Stimulated activated CD8-positive, alpha-beta memory T cell treated with anti-CD3 and anti-CD28 coated beads, Interleukin-4, amount 100 ng/mL, for 48 hours (primary cell): ENCODE measurements at places on chromosomes 11 and 22.

DNA sequence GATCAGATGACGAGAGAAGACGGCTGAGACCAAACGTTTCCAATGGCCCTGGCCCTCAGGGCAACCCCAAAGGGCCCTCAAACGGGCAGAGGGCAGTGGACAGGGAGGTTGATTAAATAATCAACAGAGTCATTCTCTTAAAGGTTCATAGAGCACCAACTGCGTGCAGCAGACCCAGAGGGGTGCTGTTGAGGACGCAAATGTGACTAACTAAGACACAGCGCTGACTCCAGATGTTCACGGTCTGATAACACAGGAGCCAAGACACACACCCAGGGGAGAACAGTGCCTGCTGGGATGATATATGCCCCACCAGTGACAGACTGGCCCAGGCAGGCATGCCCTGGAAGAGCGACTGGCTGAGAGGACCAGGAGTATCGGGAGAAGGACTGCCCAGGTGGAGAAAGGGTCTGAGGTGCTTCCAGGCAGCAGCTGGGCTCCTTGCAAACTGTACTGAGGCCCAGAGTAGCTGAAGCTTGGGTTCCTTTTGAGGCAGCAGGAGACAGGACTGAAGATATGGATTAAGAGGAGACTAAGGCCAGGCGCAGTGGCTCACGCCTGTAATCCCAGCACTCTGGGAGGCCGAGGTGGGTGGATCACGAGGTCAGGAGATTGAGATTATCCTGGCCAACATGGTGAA is 7.7 kb downstream of the VWCE start:
- no peak for DNase-seq

GRCh38 chr11:468036-468435 is 18.0 kb downstream of the PTDSS2 start:
- DNase-seq = no peak

GRCh38 chr11:68924073-68924925 is 20.6 kb downstream of the IGHMBP2 start:
- no peak for DNase-seq

DNA sequence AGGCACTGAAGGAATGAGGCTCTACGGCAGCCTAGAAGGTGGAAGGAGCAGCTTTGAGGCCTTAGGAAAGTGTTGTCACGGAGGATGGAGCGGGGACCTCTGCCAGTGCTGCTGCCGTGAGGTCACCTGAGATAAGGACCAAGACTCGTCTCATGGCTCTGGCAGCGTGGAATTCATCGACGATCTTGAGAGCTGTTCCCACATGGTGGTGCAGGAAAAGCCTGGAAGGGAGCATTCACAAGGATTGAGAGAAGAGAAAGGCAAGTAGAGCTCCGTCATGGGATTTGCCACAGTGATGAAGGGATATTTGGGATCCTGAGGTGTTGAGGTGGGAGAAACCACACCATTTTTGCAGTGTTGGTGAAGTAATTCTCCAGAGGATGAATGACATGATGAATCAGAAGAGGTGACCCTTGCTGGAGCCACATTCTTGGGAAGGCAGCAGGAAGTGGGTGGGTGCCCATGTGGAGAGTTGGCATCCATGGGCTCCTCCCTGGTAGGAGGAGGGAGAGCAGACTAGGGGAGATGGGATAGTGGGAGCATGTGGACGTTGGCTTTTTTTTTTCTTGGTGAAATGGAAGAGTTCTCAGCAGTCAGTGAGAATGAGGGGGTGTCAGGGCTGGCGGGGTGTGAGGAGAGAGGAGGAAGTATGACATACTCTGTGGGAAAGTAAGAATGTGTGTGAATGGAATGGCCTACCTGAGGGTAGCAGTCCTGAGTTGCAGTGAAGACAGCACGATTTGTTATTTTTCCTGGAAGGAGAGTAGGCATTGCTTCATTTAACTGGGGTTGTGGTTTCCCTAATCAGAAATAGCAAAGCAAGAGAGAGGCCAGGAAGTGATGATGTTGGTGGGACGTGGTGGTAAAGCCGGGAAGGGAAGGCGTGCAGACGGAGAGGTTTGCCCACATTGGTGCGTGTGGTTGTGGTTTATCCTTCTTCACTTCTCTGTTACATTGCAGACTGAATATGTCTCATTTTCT is 11.1 kb downstream of the PPP6R3 start:
- peak; percentile 76 for DNase-seq

- DNase-seq = no peak
These were observed 39.6 kb downstream of the ARRB1 start for GRCh38 chr11:75311858-75312288.

GRCh38 chr22:42272431-42272999 is 2.1 kb upstream of the TCF20 start:
- no peak for DNase-seq

GRCh38 chr11:72625691-72626413 is 48.4 kb downstream of the PDE2A start:
- no peak for DNase-seq

- DNase-seq = no peak
These were observed 23.9 kb upstream of the TCF20 start for GRCh38 chr22:42294034-42294985.
